ENCODE measurements at places on chromosomes 1 and 21.

- DNase-seq, result no peak
Measured at GRCh38 chr1:36533897-36534296, 51.2 kb upstream of the CSF3R start.

GRCh38 chr1:59871746-59872145, 54.8 kb downstream of the CYP2J2 start:
- DNase-seq, result no peak

GRCh38 chr1:108154314-108154713, 45.8 kb downstream of the SLC25A24 start:
- DNase-seq, result no peak

- no peak for DNase-seq
Measured at GRCh38 chr1:219367496-219367895, 193.8 kb downstream of the LYPLAL1 start.

DNA sequence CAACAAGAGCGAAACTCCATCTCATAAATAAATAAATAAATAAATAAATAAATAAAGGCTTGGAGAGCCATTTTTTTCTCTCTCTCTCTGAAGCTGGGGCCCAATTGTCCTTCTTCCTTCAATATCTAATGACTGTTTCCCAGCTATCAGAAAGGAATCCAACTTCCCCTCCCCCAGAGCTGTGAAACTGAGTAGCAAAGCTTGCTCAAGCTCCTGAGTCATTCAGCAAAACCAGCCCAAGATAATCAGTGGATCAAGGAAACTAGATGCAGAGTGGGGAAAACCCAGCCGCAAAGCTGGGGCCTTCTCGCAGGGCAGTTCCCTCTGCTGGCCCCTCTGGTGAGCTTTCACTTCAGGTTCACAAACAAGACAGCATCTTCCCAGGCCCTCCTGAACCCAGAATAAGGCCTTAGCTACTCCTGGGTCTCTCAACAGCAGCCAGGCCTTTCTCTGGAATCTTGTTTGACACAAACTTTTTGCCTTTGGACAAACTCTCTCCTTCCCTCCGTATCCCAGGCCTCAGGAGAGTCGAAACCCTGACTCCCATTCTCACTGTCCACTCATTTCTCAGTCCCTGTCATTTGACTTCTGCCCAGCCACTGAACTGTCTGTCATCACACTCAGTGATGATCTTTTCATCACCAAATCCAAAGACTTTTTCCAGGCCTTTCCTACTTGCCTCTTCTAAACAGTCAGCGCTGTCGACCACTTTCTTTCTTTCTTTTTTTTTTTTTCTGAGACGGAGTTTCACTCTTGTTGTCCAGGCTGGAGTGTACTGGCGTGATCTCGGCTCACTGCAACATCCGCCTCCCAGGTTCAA, 18.0 kb upstream of the PTP4A2 start:
- DNase-seq, result peak; percentile 73

- DNase-seq, result no peak
Measured at GRCh38 chr1:80632284-80632683, 1168.5 kb upstream of the ADGRL2 start.

- no peak for DNase-seq
Measured at GRCh38 chr1:16443975-16444770, 3.6 kb downstream of the NECAP2 start.

- no peak for DNase-seq
Measured at GRCh38 chr1:65681096-65681495, 111.6 kb upstream of the PDE4B start.

DNA sequence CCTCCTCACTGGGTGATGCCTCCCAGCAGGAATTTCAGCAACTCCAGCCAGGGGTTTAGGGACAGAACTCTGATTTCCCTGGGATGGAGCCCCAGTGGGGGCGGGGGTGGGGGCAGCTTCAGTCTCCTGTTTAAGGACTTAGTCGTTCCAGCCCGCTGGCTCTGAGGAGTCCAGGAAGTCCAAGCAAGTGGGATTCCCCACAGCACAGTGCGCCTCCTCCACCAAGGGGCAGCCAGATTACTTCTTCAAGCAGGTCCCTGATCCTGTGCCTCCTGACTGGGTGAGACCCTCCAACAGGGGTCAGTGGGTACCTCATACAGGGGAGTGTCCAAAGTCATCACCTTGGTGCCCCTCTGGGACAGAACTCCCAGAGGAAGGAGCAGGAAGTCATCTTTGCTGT, 1438.4 kb upstream of the B3GALT2 start:
- no peak for DNase-seq

DNA sequence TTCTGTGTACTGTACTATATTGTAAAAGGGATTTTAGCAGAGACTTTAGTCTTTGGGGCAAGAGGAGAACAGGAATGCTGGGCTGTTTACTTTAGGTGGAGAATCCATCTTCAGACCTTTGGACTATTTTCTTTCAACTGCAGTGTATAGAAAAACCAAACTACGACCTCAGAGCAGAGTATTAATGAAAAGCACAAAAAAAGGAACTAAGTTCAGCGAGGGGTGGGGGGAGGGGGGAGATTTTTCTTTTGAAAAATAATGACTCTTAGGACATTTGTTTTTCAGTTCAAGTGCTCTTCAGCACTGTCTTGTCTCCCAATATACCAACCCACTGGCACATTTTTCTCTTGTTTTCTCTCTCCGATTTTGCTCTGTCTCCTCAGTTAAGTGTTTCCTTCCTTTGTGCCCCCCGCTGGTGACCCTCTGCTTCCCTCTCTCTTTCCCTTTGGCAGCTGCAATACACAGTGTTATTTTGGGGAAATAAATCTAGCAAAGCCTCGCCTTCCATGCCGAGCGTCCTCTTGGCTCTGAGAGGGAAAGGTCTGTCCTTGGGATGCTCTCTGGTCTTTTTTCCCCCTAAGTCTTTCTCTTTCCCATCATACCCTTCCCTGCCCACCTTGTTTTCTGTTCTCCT, 44.8 kb downstream of the ACP6 start:
- no peak for DNase-seq

DNA sequence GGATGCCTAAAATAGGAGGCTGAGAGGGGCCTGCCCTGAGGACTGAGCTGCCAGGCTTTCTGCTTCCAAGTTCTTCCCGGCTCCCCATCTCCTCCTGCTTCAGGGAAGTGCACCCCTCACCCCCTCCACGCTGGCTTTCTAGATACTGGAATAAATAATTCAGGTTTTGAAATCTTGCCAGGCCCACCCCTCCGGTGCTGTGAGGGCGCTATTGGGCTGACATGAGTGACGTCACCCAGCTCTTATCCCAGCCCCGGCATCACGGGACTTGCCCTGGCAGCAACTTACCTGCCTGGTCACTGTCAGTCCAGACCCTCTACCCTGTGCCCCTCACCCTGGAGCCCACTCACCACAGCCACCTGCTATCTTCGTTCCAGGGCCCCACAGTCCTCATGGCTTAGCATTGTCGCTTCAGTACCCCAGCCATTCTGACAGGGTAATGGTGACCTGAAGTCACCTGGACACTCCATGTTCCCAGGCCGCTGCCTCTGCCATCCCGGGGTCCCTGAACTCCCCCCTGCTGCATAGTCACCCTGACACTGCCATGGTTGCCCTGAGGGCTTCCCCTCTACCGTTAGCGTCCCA, 819 bp upstream of the GPR3 start:
- no peak for DNase-seq

GRCh38 chr1:183810121-183810520, 5.2 kb downstream of the RGL1 start:
- no peak for DNase-seq

DNA sequence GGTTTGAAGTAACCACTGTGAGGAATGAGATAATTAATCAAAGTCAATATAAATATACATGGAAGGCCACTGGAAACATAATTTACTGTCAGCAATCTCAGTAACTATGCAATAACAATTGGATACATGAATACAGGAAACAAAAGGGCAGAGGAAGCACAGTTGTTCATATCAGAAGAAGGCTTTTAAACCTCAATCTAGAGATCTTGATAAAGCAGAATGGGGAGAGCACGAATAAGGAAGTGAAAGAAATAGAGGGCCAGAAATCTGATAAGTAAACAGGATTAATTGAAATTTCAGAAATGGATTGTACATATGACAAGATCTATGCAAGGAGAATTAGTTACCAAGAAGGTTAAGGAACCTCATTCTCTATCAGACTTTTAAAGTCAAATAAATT, 93.0 kb downstream of the EVI5 start:
- DNase-seq, result no peak

GRCh38 chr1:68904477-68904876, 407.6 kb upstream of the DEPDC1 start:
- DNase-seq, result no peak

DNA sequence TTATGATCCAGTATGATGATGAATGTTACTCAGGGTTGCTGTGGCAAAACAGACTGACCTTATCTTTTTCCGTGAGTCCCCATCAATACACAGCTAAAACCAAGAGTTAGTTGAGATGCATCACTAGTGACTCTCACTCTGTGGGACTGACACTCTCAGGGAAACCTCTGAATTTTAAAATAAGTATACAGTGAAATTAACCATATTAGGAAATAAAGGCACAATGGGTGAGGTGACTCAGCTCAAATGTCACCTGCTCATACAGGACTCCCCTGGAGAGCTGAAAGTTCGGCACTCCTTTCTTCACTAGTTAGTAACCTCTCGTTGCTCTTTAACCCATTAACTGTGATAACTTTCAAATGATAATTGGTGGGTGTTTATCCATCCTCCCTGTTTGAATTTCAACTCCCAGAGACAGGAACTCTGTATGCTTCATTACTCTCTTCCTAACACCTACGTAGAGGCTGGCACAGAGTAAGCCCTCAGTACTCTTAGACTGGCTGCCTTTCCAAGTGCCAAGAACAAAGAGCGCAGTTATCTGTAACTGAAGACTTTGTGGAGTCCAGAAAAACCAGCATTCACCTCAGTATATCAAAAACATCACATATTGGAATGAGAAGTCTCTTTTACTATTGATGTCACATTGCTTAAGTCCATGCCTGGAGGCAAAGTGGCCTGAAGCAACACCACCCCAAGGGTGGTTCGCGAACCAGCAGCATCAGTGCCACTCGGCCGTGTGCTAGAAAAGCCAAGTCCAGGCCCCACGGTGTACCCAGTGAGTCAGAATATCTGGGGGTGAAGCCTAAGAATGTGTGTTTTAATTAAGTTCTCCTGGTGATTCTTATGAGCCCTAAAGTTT, 91.1 kb downstream of the NIBAN1 start:
- DNase-seq, result no peak

DNA sequence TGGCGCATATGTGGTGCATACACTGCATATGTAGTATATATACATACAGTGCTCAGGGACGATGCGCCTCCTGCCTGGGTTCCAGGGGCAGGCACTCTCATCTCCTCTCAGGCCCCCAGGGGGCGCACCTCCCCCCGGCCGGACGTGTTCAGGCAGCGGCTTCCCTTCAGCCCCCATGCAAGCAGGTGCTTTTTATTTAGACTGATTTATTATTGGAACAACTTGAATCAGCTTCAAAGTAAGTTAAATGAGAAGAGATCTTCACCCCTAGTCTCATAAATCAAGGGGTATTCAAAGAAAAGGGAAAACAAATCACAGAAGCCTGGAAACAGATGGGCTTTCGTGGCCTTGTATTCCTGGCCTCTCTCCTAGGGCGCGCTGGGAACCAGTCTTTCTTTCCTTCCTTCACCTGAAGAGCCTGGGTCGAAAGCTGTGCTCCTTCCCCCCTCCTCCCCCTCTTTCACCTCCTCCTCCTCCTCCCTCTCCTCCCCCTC, 64.6 kb downstream of the UBIAD1 start:
- DNase-seq, result peak; percentile 85

DNA sequence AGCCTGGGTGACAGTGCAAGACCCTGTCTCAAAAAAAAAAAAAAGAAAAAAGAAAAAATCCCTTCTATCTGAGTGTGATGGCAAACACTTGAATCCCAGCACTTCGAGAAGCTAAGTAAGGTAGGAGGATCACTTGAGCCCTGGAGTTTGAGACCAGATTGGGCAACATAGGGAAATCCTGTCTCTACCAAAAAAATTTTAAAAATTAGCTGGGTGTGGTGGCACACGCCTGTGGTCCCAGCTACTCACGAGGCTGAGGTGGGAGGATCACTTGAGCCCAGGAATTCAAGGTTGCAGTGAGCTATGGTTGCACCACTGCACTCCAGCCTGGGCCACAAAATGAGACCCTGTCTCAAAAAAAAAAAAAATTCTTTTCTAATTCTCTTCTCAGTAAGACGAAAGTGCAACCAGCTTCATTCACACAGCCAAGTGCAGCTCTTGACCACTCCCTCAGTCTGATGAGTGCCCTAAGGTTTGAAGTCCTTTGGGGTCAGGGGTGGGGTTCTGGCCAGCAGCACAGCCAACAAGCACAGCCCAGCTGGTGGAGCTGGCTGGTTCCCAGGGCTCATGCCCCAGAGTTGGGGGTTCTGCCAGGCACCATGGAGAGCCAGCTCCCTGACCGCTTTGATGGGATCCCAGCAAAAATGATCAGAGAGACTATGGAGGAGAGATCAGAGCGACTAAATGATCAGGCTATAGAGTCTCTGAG, 8.0 kb downstream of the SLC2A5 start:
- no peak for DNase-seq

DNA sequence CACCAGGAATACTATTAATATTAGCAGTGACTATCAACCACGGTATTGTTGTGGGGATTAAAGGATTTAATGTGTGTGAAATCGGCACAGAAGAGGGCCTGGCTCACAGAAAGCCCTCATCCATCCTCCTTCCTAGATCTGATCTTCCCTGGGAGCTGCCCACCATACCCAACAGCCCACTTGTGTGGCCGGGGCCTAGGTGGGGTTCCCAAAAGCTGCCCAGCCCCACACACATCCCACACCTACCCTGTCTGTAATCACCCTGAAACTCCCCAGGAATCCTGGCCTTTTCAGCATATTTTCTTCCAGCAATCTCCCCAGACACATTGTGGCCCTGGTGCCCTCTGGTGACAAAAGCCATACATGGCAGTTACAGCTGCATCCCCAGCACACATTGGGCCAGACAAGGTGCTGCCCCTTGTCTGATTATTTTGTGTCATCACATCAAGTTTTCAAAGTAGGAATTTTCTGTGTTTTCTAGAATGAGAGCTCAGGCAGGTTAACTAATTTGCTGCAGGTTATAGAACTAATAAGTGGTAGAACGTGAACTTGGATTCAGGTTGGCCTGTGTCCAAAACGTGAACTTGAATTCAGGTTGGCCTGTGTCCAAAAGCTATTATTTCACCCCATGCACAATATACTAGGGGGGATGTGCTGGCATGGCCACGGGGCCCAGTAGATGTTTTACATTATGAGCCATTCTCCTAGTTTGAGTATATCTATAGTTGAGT, 5.3 kb upstream of the SLC6A9 start:
- peak; percentile 65 for DNase-seq

DNA sequence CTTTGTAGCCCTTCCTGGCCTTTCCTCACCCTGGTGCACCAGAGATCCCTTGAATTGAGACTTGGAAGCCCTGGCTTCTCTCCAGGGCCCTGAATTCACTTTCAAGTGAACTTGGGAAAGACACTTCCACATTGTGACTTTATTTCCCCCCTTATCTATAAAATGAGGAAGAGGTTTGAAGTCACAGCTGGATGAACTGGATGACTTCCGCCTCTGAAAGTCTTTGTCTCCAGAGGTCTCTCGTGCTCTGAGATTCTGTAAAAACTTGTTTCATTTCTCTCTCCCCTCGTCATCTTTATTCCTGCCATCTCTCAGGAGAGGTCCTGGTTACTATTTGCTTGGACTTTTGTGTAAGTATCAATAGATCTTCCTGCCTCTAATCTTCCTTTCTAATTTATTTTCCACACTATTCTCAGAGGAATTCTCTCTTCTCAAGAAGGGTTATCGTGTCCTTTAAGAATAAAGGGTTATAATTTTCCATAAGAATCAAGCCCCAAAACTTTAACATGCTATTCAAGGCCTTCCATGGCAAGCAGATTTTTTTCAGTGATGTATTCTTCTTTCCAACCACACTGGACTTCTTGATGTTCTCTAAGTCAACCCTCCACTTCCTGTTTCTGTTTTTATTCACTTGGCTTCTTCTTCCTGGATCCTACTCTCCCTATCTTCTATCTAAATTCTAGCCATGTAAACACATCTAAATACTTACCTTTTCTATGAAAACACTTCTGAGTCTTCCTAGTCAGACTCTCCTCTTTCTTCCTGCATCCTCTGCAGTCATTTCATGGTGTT, 6.5 kb upstream of the RPTN start:
- no peak for DNase-seq
